ENCODE measurements at places on chromosomes 16 and 17. TPM values are rescaled to one million over a fixed set of nuclear protein-coding genes. Genes with fewer than 3 reads are reported as not detected.

DNA sequence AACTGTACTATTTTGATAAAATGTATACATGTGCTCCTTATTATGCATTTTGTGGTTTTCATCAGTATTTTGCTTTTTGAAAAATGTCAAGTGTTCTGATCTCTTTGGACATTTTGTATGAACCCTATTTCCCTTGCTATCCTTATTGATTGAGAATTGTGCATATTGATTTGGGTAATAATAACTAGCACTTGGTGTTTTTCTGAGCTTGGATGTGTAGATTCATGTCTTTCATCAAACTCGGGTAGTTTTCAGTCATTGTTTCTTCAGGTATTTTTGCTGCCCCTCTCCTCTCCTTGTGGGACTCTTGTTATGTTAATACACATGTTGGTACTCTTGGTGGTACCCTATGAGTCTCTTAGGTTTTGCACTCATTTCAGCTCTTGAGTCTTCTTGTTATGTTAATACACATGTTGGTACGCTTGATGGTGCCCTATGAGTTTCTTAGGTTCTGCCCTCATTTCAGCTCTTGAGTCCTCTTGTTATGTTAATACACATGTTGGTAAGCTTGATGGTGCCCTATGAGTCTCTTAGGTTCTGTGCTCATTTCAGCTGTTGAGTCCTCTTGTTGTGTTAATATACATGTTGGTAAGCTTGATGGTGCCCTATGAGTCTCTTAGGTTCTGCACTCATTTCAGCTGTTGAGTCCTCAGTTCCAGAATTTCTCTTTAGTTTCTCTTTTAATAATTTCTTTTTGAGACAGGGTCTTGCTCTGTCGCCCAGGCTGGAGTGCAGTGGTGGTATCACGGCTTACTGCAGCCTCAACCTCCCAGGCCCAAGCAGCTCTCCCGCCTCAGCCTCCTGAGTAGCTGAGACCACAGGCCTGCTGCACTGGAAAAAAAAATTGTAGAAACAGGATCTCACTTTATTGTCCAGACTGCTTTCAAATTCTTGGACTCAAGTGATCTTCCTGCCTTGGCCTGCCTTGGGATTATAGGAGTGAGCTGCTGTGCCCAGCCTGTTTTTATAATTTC, 19.3 kb downstream of the ZNF750 start:
- no peak for DNase-seq

The DPEP2NB gene
- not detected for polyA plus RNA-seq

DNA sequence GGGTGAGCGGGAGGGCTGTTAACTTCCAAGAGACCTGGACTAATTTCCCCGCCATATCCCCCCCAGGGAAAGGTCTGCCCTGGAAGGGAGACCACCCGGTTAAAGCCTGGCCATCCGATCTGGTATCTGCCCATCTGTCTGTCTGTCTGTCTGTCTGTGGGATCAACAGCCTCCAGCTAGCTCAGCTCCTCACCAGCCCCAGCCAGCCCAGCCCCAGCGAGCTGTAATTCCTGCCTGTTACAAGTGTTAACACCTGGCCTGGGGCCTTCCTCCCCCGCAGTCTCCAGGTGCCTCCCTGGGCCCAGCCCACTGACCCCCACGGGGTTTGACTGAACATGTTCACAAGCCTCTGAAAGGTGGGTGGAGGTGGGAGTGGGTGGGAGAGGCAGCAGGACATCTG, 4.0 kb downstream of the WNT3 start:
- no peak for DNase-seq

DNA sequence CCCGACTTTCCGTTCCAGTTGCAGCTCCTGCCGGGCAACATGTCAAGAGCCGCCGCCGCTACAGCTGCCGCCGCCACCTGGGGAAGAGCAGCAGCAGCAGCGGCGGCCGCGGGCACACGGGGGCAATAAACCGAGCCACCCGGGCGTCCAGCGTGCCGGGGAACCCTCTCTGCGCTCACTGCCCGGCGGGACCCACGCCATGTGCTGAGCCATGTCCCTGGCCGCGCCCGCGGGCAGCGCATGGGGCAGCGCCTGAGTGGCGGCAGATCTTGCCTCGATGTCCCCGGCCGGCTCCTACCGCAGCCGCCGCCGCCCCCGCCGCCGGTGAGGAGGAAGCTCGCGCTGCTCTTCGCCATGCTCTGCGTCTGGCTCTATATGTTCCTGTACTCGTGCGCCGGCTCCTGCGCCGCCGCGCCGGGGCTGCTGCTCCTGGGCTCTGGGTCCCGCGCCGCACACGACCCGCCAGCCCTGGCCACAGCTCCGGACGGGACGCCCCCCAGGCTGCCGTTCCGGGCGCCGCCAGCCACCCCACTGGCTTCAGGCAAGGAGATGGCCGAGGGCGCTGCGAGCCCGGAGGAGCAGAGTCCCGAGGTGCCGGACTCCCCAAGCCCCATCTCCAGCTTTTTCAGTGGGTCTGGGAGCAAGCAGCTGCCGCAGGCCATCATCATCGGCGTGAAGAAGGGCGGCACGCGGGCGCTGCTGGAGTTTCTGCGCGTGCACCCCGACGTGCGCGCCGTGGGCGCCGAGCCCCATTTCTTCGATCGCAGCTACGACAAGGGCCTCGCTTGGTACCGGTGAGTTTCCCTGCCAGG, 604 bp downstream of the HS3ST3B1 start:
- no peak for DNase-seq

The SPOP gene
- 57.5 TPM for polyA plus RNA-seq

The ASIC2 gene
- 0.11 TPM for polyA plus RNA-seq

GRCh38 chr17:46925185-46925868, 2.4 kb downstream of the GOSR2 start:
- no peak for DNase-seq

- peak; percentile 46 for DNase-seq
Observed at GRCh38 chr16:66486773-66487579, 59.9 kb downstream of the BEAN1 start.

The SCNN1B gene
- 0.40 TPM for polyA plus RNA-seq
